CD4-positive, alpha-beta T cell treated with Interleukin-17A for 1 hour (primary cell): ENCODE measurements at places on chromosomes 11 and 22.

- no peak for DNase-seq
Measured at GRCh38 chr22:31826443-31826842, 72.6 kb downstream of the DEPDC5 start.

DNA sequence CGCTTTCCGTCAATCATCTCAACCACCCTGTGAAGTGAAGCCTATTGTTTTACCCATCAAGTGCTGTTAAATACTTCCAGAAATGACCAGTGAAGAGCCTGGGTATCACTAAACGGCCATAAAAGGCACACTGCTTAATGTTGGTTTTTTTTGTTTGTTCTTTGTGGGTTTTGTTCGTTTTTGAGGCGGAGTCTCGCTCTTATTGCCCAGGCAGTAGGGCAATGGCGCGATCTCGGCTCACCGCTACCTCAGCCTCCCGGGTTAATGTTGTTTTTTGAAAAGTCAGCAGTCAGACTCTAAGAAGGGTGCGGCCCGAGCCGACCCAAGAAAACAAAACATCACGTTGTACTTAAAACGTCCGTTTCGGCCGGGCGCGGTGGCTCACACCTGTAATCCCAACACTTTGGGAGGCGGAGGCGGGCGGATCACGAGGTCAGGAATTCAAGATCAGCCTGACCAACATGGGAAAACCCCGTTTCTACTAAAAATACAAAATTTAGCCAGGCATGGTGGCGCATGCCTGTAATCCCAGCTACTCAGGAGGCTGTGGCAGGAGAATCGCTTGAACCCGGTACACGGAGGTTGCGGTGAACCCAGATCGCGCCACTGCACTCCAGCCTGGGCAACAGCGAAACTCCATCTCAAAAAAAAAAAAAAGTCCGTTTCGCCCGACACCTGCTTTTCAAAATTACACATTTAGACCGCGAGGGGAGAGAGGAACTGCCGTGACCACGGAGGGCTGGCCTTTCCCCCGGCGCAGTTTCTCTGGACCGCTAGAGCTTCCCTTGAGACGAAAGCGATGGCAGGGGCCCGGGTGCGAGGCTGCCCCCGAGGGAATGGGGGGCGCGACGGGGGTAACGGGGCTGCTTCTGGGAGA lies 714 bp downstream of the CD59 start:
- peak; percentile 58 for DNase-seq

- no peak for DNase-seq
Measured at GRCh38 chr11:47257517-47258316, at the start of gene NR1H3. Gene NR1H3, plus strand, starts transcription at chr11:47257996. Its CDS starts 1,221 bp downstream, at chr11:47259217.

GRCh38 chr22:25545672-25546071 lies 18.8 kb upstream of the GRK3 start:
- DNase-seq = no peak

- no peak for DNase-seq
Measured at GRCh38 chr22:49760280-49760629, 67.4 kb downstream of the BRD1 start.

DNA sequence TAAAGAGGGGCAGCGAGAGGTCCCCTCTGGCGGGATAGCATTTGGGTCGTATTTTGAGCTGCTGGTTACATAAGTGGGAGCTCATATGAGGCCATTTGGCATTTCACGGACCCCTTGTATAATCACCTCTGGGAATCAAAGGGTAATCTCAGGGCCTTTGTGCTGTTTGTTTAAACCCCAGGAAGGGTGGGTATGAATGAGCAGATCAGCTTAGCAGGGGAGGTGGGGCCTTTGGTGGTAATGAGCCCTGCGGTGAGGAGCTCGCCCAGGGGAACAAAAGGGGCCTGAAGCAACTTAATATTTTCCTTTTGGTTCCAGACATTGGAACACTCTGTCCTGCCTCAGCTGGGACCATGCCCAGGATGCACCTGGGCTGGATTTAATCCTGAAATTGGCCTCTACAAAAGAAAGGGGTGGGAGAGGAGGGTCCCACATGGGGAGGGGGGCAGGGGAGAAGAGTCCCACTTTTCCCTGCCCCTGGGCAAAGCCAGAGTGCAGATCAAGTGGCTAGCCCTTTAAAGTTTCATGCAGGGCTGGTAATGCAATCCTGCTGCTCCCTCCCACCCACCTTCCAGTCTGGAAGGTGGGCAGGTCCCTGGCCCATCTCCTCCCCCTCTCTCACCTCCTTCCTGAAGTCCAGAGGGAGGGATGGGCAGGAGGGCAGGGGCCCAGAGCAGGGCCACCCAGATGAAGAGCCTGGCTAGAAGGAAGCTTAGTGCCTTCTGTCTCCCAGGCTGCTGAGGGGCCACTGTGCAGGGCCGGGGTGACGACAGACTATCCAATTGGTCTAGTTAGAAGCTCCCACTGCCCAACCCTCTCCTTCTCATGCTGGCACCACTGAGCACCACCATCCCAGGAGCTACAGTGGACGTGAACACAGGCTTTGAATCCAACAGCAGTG lies 10.5 kb downstream of the TSKU start:
- DNase-seq = no peak

DNA sequence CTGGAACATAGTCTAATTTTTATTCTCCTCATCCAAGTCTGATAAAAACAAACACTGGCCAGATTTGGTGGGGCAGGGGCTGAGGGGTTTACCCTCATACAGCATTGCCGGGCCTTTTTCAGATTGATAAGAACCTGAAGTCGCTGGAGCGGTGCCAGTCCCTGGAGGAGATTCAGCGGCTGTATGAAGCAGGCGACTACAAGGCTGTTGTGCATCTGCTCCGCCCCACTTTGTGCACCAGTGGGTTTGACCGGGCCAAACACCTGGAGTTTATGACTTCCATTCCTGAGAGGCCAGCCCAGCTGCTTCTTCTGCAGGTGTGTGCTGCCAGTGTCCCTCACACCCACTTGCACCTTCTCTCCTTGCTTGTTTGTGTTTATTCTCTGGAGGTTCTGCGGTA lies 55.8 kb downstream of the CABIN1 start:
- DNase-seq = no peak

- no peak for DNase-seq
Measured at GRCh38 chr11:86220653-86221052, 23.9 kb upstream of the EED start.

GRCh38 chr11:285894-286220 lies 3.1 kb upstream of the PGGHG start:
- DNase-seq = no peak

- no peak for DNase-seq
Measured at GRCh38 chr11:66289548-66290329, 796 bp upstream of the YIF1A start.

DNA sequence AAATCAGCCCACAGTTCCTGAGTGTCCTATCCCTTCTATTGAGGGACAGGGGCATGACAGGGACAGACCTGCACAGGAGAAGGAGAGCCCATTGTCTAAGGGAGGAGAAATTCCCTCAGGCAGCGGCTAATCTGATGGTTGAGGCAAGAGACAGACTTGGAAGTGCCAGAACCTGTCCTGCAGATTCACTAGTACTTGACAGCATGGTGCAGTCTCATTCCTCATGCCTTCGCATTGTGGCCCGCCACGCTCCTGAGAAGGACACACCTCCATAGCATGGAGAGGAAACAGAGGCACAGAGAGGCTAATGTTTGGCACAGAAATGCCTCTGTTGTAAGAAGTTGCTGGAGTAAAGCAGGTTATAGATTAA lies 3.2 kb downstream of the P2RY6 start:
- no peak for DNase-seq

GRCh38 chr11:11985016-11985715 lies 23.3 kb downstream of the DKK3 start:
- no peak for DNase-seq

DNA sequence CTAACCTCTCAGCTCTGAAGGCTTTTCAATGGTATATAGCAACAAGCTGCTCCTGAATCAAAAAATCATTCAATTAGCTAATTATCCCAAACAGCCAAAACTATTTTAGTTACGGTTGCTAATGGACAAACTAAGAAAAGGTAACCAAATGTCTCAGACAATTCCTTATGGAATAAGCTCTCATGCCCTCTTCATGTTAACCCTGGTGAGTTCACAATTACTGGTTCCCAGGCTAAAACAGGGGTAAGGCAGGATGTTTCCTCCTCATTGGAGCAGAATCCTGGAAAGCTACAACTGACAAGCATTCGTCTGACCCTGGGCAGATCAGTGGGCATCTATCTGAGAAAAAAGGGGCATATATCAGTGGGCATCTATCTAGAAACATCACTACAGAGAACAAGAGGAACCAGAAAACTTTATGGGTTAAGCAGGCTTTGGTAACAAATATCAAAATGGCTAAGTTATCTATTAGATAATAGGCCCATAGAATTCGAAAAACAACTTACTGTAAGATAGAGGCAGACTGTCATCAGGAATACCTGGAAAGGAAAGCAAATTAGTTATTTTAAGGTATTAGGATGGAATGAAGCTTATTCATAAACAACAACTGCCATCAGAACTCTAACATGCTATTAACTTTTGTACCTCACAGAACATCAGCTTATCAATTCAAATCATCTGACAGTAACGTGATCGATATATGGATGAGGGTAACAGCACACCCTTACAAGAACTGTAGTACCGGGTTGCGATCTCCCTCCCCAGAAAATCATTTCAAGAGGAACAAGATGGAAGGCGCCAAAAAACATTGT lies 14.8 kb upstream of the WDR74 start:
- DNase-seq = no peak

- DNase-seq = no peak
Measured at GRCh38 chr11:17930544-17931125, 82.2 kb downstream of the SERGEF start.

GRCh38 chr22:45720839-45721378 lies 49.3 kb downstream of the ATXN10 start:
- no peak for DNase-seq

DNA sequence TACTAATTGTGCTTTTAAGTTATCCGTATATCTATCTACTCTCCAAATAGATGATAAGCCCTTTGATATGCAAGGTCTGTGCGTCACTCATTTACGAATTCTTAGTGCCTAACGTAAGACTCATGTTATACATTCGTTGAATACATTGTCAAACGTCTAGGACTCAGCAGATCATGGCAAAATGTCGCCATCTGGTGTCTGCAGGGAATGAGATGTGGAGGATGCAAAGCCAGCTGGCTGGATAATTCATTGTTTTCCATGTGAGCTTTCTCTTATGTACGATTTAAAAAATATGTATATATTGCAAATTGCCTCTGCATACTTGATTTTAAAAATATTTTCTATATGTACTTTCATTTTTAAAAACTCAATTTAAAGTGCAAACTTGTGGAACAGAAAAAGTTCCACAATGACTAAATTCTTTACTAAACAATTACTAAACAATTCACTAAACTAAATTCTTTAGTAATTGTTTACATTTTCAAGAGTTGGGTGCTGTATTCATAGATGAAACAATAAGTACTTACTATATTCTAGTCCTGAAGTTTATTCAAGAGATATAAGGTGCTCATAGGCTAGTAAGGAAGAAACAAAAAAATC lies 33.8 kb downstream of the ZNF202 start:
- peak; percentile 45 for DNase-seq

GRCh38 chr11:65771589-65772112 lies 9.1 kb downstream of the AP5B1 start:
- no peak for DNase-seq

GRCh38 chr11:69821511-69822040 lies 2.4 kb upstream of the FGF3 start:
- no peak for DNase-seq

GRCh38 chr22:49457946-49458707 lies 369.5 kb downstream of the BRD1 start:
- no peak for DNase-seq

DNA sequence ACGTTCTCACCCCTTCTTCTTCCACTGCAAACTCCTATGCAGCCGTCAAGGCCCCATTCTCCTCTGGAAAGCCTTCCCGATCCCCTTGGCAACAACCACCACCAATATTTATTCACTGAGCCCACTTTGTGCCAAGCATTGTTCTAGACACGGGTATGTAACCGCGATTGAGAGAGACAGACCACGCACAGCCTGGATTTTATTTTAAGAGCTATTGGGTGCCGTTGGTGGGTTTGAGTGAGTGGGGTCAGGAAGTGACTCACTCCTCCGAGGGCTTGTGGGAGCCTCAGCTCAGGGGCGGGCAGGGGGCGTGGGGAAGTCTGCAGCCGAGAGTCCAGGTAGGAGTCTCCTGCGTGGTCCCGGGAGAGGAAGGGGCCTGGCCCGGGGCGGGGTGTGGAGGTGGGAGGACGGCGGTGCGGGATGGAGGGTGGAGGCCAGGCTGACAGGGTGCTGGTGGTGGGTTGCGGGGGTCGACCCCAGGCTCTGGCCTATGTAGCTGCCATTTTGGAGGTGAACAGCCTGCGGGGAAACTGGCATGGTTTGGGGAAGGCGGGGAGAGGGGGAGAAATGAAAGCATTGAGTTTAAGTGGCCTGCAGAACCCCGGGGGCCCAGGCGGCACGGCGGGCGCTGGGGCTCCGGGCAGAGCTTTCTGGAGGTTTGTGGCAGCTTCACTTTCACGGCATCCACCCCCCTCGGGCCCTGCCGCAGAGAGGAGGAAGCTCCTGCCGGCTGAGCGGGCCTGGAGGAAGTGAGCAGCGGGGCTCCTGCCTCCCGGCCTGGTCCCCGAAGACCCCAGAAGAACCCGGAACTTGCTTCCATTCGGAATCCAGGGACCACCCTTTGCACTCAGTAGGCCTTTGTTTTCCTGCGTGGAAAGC lies 547 bp downstream of the PARVG start:
- DNase-seq = peak; percentile 69

GRCh38 chr22:27800250-27801201 lies 1.0 kb downstream of the MN1 start:
- DNase-seq = no peak

- no peak for DNase-seq
Measured at GRCh38 chr11:995752-996420, 40.6 kb downstream of the MUC6 start.

DNA sequence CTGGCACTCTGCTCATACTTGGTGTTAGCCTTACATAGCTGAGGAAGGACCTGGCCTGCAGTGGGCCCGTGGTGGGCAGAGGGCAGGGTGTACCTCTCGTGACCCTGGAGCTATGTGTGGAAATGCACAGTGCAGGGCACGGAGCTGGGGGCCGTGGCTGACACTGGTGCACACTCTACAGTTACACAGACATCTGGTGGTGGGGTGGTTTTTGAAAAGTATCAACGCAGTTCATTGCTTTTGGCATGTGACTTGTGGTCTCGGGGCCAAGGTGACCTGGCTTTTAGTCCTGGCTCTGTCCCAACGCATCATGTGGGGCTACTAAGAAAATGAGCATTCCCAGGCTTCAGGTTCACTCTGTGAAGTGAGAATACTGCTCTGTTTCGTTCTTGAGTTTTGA lies 553.6 kb downstream of the NTM start:
- DNase-seq = no peak

DNA sequence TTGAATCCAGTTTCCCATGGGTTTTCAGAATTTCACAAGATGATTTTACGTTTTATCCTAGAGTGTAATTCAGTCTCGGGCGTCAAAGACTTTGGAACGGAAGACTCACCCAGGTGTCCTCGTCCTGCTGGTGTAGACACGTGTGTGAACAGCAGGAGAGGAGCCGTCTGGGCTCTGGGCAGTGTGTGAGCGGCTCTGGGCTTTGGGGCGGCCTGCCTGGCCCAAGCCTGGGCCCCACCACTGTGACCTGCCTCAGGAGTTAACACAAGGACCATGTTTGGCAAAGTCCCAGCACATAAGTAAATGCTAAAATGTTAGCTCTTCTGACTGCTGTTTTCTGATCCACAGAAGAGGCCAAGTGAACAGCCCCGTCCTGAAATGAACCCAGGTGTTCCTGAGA lies 1093.3 kb downstream of the BRD1 start:
- DNase-seq = no peak
